Activated T-helper 1 cell treated with anti-CD3 and anti-CD28 coated beads, Interleukin-12 subunit alpha, Interleukin-12 subunit beta, Interleukin-2, Interleukin-4 antibody, amounts not matched to agents 30 ng/mL and 10 ng/mL and 1 ng/mL, durations not matched to agents 14 hours and 24 hours and 36 hours (primary cell): ENCODE measurements at places on chromosomes 12 and 14.

DNA sequence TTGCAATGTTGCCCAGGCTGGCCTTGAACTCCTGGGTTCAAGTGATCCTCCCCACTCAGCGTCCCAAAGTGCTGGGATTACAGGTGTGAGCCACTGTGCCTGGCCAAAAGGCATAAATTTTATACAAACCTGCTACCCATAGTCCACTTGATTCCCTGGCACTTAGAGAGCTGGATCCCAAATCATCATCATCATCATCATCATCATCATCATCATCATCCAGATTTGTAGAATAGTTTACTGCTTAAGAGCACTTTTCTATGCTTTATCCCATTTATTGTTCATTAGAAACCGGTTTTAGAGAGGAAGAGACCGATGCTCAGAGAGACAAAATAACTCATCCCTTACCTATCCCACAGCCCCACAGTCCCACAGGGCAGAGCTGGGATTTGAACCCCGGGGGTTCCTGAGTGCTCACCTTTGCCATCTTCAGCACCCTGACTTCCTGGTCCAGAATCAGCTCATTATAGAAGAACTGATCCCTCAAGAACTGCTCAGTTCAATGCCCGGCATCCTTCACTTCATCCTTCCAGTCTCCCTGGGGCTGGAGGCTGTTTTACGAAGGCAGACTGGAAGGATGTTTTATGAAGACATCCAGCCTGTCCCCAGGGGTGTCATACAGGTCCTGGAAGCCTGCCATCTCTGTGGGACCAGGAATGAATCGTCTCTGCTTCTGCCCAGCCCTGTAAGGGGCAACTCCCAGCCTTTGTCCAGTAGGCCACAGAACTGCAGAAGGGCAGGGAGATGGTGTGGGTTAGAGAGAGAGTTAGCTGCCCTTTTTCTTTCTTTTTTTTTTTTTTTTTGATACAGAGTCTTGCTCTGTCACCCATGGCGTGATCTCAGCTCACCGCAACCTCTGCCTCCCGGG is 20.2 kb upstream of the OASL start:
- no peak for DNase-seq

- DNase-seq = no peak
These were observed 10.4 kb downstream of the KRT83 start for GRCh38 chr12:52310622-52311284.

DNA sequence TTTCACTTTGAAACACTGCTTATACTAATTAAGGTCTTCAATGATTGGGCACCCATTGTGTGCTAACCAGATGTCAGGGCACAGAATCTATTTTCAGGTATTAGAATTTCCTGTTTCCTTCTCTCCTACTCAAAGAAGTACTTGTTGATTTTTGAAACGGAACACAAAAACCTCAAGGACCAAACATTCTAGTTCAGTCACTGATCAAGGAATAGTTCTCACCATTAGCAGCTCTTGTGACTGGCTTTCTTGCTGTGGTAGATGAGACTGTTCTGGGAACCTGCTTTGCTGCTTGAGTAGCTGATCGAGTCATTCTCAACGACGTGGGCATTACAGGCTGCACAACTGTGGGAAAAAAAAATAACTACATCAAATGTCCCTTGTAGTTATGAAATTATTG is 11.0 kb downstream of the DLGAP5 start:
- DNase-seq = no peak

DNA sequence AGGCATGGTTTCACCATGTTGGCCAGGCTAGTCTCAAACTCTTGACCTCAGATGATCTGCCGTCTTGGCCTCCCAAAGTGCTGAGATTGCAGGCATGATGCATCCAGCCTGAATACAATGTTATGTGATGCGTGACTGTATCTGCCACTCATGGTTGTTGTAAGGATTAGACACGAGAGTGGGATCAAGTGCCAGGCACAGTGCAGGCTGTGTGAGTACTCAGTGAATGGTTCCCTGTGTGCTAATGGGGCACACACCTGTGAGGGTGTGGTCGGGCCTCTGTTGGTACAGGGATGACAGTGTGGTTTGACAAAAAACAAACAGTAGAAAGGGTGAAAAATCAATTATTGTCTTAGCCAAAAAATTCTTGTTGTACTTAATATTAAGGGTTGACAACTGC is 61.8 kb downstream of the TECPR2 start:
- no peak for DNase-seq

DNA sequence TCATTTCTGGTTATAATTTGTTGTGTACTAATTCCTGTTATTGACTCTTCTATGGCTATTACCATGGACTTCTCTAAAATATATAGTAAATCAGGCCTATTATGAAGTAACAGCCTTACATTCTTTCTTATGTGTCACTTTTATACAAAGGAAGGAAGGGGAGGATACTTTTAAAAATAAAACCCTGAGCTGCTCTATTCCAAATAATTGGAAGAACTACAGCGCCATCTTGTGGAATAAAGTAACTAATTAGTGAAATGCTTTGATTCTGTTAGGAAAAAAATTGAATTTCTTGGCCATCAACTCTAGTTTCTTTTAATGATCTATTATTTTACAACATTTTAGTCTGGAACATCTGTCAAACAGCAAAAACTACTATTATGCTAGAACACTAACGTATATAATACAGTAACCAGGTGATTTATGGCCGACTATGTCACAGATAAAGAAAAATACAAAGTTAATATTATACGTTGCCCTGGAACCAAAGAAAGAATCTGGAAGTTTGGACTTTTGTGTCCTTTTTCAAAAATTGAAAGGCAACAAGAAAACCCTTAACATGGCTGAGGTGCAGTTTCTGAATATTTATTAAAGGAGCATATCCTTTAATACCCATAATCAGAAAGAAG is 55.0 kb upstream of the NELL2 start:
- DNase-seq = no peak

- DNase-seq = no peak
These were observed 540.0 kb upstream of the TBX3 start for GRCh38 chr12:115223991-115224390.

GRCh38 chr14:63701606-63702299 is 26.1 kb downstream of the SGPP1 start:
- DNase-seq = no peak

- no peak for DNase-seq
These were observed 86.2 kb upstream of the PPM1H start for GRCh38 chr12:63021116-63021515.

- DNase-seq = no peak
These were observed 19.1 kb downstream of the BBS10 start for GRCh38 chr12:76329159-76329558.

GRCh38 chr14:77071938-77072388 is 26.1 kb upstream of the CIPC start:
- no peak for DNase-seq

GRCh38 chr12:116182359-116183063 is 95.0 kb downstream of the MED13L start:
- no peak for DNase-seq

GRCh38 chr12:106332536-106332935 is 25.0 kb upstream of the POLR3B start:
- DNase-seq = no peak

DNA sequence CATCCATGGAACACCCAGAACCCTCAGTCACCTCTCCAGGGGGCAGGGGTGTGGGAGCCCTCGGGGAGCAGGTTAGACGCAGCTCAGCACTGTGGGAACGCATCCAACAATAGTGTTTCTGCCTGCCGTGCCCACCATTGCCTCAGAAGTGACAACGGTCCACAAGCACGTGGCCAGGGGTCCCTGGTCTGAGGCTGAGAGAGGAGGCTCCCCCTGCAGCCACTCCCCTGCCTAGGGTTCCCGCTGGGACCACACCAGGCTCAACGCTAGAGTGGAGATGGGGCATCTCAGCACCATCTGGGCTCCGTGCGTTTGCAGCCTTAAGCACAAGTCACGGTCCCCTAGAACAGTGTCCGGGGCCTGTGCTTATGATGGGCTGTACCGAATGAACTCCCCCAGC is 62.7 kb downstream of the TESC start:
- no peak for DNase-seq

- DNase-seq = no peak
These were observed 153.7 kb downstream of the SLC25A21 start for GRCh38 chr14:37018571-37019240.

- no peak for DNase-seq
These were observed 22.0 kb downstream of the CD9 start for GRCh38 chr12:6222078-6222654.

GRCh38 chr12:23450810-23451209 is 498.7 kb downstream of the SOX5 start:
- DNase-seq = no peak

GRCh38 chr14:76343386-76343785 is 32.6 kb upstream of the ESRRB start:
- DNase-seq = no peak

GRCh38 chr12:119842380-119842779 is 34.7 kb downstream of the CIT start:
- DNase-seq = no peak

- DNase-seq = no peak
These were observed 105.8 kb downstream of the AVPR1A start for GRCh38 chr12:63045020-63045860.

- DNase-seq = no peak
These were observed 15.2 kb upstream of the PLEKHG6 start for GRCh38 chr12:6295094-6295811.

DNA sequence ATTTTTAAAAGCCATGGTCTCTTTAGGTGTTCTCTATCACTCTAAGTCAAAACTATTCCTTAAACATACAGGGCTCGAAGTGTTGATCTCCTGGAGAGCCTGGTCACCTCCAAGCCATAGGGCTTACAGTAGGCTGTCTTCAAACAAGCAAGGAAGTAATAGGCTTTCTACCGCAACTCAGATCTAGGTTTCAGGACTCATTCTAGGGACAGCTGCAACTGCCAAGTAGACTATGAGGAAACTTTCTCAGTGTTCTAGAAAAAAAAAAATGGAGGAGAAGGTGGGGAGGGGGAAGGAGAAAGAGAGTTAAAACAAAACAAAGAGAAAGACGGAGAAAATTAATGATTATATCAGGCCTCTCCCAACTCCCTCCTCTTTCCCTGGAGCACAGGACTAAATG is 106.9 kb upstream of the ETV6 start:
- no peak for DNase-seq

DNA sequence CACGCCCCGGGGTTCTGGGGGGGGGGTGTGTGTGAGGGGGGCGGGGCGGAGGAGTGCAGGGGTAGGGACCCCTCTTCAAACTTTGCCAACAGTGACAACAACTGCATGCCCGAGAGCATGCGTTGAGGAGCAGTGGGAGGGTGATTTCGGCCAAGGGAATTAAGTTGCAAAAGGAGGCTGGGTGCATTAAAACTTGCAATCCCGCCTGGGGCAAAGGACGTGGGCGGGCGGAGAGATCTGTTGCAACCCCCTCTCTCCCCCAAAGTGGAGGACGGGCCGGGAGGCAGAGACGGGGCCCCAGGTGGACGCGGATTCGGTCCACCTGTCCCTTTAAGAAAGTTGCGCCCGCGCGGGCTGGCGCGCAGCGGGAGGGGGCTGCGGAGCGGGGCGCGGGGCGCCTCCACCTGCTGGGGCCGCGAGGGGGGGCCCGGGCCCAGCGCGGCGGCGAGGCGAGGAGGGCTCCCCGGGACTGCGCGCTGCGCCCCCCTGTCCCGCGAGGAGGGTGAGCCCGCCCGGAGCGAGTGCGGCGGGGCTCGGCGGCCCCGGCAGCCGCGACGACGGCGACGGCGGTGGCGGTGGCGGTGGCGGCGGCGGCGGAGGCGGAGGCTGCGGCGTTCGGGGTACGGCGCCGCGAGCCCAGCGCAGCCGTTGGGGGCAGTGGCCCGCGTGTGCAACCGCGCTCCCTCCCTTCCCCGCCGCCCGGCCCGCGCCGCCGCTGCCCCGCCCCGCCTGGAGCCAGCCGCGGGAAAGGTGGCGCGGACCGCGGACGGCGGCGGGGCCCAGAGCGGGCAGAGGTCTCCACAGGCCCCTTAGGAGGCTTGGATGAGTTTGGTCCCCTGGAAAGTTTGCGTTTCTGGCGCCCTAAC is 530 bp upstream of the FOXN4 start:
- no peak for DNase-seq

- no peak for DNase-seq
These were observed 52.3 kb downstream of the PPM1H start for GRCh38 chr12:62882696-62883095.

DNA sequence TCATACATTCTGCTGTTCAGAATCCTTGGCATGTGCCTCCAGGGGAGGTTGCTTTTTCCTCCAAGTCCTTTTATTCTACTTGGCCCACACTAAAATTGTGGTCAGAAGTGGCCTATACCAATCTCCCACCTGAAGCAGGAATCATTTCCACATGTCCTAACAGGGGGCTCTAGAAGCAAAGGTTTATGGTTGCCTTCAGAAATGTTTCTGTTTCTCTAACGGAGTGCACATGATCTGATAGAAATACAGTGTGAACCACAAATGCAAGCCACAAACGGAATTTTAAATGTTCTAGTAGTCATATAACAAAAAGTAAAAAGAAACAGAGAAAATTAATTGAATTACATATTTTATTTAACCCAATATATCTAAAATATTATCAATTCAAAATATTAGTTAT is 4.0 kb downstream of the PTGER2 start:
- no peak for DNase-seq

DNA sequence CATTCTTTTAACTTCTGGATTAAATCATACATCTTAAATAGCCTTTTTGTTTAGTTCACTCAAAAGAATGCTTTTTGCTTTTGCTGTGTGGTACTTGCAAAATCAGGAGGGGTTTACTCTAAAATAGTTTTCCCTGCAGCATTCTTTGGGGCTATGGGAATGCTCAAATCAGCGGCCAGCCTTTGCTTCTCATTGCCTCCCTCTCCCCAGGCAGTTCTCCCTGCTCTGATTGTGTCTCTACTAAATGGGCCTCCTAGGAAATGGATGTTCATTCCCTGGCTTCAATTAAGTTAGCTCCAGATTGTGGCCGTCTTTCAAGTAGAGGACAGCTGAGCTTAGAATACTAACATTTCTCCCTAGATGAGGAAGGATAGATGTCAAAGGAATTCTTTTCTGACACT is 4.4 kb downstream of the TULP3 start:
- no peak for DNase-seq

DNA sequence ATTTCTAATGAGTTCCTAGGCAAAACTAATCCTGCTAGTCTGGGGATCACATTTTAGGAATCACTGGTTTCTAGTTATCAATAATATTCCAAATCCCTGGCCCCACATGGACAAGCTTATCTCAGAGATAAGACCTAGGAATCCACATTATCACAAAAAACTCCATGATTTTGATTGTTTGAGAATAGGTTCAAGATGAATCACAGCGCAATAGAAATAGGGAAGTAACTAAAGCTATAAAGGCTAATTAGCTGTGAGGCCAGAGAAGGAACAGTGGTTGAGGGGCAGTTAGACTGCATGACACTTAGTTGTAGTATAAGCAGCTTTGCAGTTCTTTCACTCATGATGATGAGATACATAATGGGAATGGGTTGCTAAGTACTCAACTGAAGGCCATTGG is 13.1 kb upstream of the ATP5F1B start:
- DNase-seq = no peak

- DNase-seq = no peak
These were observed 7.6 kb upstream of the NR4A1 start for GRCh38 chr12:52043386-52044212.
